ENCODE measurements at places on chromosomes 4 and X.

GRCh38 chrX:154295664-154296310 lies at the start of gene TKTL1:
Gene TKTL1, plus strand, starts transcription at chrX:154295795. Its CDS starts 65 bp downstream, at chrX:154295860.
- H3K27me3 ChIP-seq, result no peaks in the 10 kb centered on the region
- H3K4me1 ChIP-seq, result no peaks in the 10 kb centered on the region
- H3K36me3 ChIP-seq, result no peaks in the 10 kb centered on the region
- no peak for DNase-seq
- no peak within 1 kb of the TSS for H3K4me3 ChIP-seq

- H3K4me3 ChIP-seq, result peak overlapping the region; percentile 85
- H3K27ac ChIP-seq, result peak overlapping the region; percentile 92
- H3K36me3 ChIP-seq, result peaks cover 8% of the 10 kb centered on the region
- DNase-seq, result no peak
- no peaks in the 10 kb centered on the region for H3K27me3 ChIP-seq
Observed at GRCh38 chr4:163167333-163167626, 590 bp upstream of the NAF1 start.

GRCh38 chrX:105297041-105297440 lies 76.5 kb upstream of the TEX13A start:
- no peak overlapping the region for H3K4me3 ChIP-seq
- no peak for DNase-seq
- H3K27ac ChIP-seq, result no peak overlapping the region
- H3K36me3 ChIP-seq, result no peaks in the 10 kb centered on the region

GRCh38 chr4:163485589-163485988 lies 8.9 kb upstream of the TMA16 start:
- no peak overlapping the region for H3K4me3 ChIP-seq
- no peak overlapping the region for H3K27ac ChIP-seq
- no peaks in the 10 kb centered on the region for H3K27me3 ChIP-seq

- no peaks in the 10 kb centered on the region for H3K36me3 ChIP-seq
- no peak for DNase-seq
- no peak overlapping the region for H3K27ac ChIP-seq
- no peaks in the 10 kb centered on the region for H3K4me1 ChIP-seq
Observed at GRCh38 chrX:16903274-16904022, 33.3 kb upstream of the RBBP7 start.

DNA sequence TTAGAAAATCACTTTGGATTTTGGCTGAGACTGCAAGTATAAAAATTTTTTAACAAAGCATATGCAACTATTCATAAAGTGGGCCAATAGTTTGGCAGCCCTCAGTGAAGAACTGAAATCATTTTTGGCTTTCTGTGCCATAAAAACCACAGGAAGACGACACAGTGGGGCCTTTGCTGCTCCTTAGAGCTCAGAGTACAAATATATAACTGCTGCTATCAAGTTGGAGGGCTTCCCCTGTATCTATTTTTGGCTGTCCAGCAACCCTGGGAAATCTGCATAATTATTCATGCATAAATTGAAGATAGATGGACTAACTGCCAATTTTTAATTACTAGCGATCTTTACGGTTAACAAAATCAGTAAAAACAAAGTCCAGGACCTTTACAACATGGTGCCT lies 51.5 kb upstream of the FTHL17 start:
- H3K36me3 ChIP-seq, result peaks cover 4% of the 10 kb centered on the region
- H3K4me3 ChIP-seq, result no peak overlapping the region
- no peaks in the 10 kb centered on the region for H3K27me3 ChIP-seq
- H3K27ac ChIP-seq, result no peak overlapping the region
- DNase-seq, result no peak

DNA sequence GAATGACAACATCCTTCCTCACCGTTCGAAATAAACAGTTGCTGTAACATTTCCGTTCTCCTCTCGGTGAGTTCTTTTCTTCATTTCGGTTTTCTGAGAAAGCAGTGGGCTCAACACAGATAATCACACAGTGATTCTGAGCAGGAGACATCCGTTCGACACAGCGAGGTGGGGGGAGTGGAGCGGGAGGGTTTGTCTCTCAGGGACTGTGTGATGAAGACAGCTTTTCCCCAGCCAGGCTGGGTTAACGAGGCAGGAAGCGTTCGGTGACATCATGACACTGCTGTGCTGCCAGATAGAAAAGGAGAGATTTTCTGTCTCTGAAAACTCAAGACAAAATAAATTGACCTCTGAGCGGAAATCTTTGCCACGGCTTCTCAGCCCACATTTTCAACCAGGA lies 119.3 kb downstream of the CRLF2 start:
- no peaks in the 10 kb centered on the region for H3K27me3 ChIP-seq
- no peak overlapping the region for H3K4me3 ChIP-seq
- no peaks in the 10 kb centered on the region for H3K36me3 ChIP-seq
- H3K4me1 ChIP-seq, result no peaks in the 10 kb centered on the region

- no peaks in the 10 kb centered on the region for H3K27me3 ChIP-seq
- H3K4me1 ChIP-seq, result no peaks in the 10 kb centered on the region
- H3K36me3 ChIP-seq, result no peaks in the 10 kb centered on the region
- no peak overlapping the region for H3K4me3 ChIP-seq
- DNase-seq, result no peak
Observed at GRCh38 chr4:87853108-87853507, 20.3 kb downstream of the MEPE start.

DNA sequence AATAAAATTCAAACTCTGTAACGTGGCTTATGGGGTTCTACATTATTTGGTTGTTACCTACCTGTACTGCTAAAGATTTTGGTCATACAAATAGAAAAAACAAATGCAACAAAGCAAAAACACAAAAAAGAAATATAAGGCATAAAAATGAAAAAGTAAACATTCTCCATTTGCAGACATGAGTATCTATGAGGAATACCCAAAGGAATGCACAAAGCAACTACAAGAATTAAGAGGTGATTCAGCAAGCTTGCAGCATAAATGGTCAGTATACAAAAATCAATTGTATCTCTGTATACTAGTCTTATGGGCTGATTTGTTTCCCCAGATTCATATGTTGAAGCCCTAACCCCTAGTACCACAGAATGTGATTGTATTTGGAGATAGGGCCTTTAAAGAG lies 3.6 kb upstream of the PDE5A start:
- H3K27ac ChIP-seq, result no peak overlapping the region
- no peak overlapping the region for H3K4me3 ChIP-seq
- H3K36me3 ChIP-seq, result no peaks in the 10 kb centered on the region

DNA sequence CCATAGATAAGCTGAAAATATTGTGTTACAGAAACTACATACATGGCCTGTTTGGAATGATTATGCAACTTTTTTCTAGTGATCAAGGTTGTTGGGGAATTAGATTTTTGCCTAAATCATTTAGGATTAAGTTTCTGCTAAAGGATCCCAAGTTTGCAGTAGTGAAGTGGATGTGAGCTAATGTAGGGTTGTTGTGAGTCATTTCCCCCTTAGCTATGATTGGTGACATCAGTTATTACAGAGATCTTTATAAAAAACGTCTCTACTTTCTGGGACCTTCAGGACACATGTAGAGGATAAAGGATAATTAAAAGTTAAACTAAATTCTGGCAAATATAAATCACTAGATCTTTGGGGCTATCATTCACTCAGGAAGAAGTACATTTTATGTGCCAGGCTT lies 133.3 kb downstream of the GATB start:
- DNase-seq, result no peak
- H3K36me3 ChIP-seq, result no peaks in the 10 kb centered on the region
- no peaks in the 10 kb centered on the region for H3K27me3 ChIP-seq
- no peaks in the 10 kb centered on the region for H3K4me1 ChIP-seq
- no peak overlapping the region for H3K27ac ChIP-seq

- no peak for DNase-seq
- H3K27me3 ChIP-seq, result no peaks in the 10 kb centered on the region
- no peaks in the 10 kb centered on the region for H3K4me1 ChIP-seq
- H3K36me3 ChIP-seq, result no peaks in the 10 kb centered on the region
- no peak within 1 kb of the TSS for H3K27ac ChIP-seq
Observed at GRCh38 chr4:105551965-105552746, at the start of gene ARHGEF38. Gene ARHGEF38, plus strand, starts transcription at chr4:105552620. Its CDS starts 146 bp downstream, at chr4:105552766.

- H3K27me3 ChIP-seq, result no peaks in the 10 kb centered on the region
- no peak overlapping the region for H3K4me3 ChIP-seq
- no peaks in the 10 kb centered on the region for H3K4me1 ChIP-seq
Observed at GRCh38 chrX:138034136-138034535, 468.2 kb downstream of the ZIC3 start.

GRCh38 chr4:142083264-142083663 lies 446.9 kb downstream of the IL15 start:
- no peak overlapping the region for H3K27ac ChIP-seq
- H3K27me3 ChIP-seq, result no peaks in the 10 kb centered on the region
- no peaks in the 10 kb centered on the region for H3K4me1 ChIP-seq
- no peak overlapping the region for H3K4me3 ChIP-seq
- DNase-seq, result no peak
- H3K36me3 ChIP-seq, result no peaks in the 10 kb centered on the region

GRCh38 chr4:143431526-143432257 lies 81.8 kb upstream of the SMARCA5 start:
- H3K27me3 ChIP-seq, result no peaks in the 10 kb centered on the region
- no peak overlapping the region for H3K4me3 ChIP-seq
- no peaks in the 10 kb centered on the region for H3K4me1 ChIP-seq
- H3K27ac ChIP-seq, result no peak overlapping the region
- DNase-seq, result no peak

DNA sequence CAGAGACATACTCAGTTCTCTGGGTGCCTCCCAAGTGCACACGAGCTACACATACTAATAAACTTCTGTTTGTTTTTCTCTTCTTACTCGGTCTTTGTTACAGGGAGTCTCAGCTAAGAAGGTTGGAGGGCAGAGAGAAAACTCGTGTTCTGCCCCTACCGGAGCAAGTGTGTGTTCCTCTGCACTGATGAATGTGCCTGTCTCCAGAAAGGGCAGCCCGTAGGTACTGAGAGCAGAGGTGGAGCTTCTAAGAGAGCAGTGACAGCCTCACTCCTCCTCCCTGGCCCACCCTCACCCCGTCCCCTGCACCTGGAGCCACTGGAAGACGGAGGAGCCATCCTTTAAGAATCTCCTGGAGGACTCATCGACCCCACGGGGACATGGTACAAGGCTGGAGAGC lies 67.6 kb downstream of the MTNR1A start:
- H3K27me3 ChIP-seq, result no peaks in the 10 kb centered on the region
- H3K36me3 ChIP-seq, result no peaks in the 10 kb centered on the region
- DNase-seq, result no peak
- no peak overlapping the region for H3K4me3 ChIP-seq
- H3K4me1 ChIP-seq, result no peaks in the 10 kb centered on the region

GRCh38 chr4:8870647-8871416 lies 807 bp downstream of the HMX1 start:
- no peaks in the 10 kb centered on the region for H3K4me1 ChIP-seq
- DNase-seq, result no peak
- no peak overlapping the region for H3K4me3 ChIP-seq
- no peak overlapping the region for H3K27ac ChIP-seq

- H3K4me1 ChIP-seq, result no peaks in the 10 kb centered on the region
- H3K4me3 ChIP-seq, result no peak overlapping the region
- no peak for DNase-seq
- no peaks in the 10 kb centered on the region for H3K36me3 ChIP-seq
Observed at GRCh38 chr4:139841464-139842195, 176.0 kb downstream of the MGST2 start.

DNA sequence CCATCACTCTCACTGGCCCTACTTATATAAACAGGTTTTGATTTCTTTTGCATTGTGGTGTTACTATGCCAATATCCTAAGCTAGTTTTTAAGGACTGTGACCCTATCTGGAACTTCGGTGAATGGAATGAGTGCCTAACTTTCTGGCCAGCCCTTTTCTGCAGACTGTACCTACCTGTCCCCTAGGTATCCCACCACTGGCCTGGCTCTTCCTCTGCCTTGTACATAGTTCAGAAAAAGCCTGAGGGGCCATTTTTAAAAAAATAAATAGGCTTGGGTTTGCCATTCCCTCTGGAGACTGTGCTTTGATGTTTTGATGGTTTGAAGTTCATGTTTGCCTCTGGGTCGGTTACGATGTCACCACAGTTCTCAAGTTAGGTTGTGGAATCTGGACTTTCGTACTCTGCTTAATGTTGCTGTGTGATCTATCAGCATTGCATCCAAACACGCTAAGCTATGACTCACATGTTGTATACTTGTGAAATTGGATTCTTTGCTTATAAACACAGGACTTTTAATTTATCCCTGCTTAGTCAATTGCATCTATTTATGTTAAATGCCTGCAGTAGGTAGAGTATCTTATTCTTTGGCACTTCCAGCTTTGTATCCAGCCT lies 182.0 kb downstream of the ANKRD50 start:
- no peaks in the 10 kb centered on the region for H3K36me3 ChIP-seq
- peaks cover 5% of the 10 kb centered on the region for H3K4me1 ChIP-seq
- H3K27me3 ChIP-seq, result no peaks in the 10 kb centered on the region
- H3K4me3 ChIP-seq, result no peak overlapping the region

GRCh38 chrX:140431521-140431920 lies 73.3 kb downstream of the SOX3 start:
- H3K4me3 ChIP-seq, result no peak overlapping the region
- no peaks in the 10 kb centered on the region for H3K36me3 ChIP-seq
- no peak for DNase-seq

DNA sequence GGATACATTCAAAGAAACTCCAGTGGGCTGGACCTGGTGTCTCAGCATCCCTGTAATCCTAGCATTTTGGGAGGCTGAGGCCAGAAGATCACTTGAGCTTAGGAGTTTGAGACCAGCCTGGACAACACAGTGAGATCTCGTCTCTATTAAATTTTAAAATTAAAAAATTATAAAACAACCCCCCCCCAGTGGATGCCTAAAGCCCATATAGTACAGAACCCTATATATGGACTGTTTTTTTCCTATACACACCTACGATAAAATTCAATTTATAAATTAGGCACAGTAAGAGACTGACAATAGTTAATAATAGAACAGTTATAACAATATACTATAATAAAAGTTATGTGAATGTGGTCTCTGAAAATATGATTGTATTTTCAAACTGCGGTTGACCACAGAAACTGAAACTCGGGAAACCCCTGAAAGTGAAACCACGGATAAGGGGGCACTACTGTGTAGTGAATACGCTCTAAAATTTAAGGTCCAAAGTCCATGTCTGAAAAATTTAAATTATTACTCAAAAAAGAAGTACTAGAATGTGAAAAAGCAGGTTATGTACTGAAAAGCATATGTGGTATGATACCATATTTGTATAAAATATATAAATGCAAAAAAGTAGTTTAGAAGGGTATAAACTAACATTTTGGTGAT lies 2.0 kb downstream of the SMIM14 start:
- DNase-seq, result no peak
- H3K27ac ChIP-seq, result peak overlapping the region; percentile 96
- no peaks in the 10 kb centered on the region for H3K4me1 ChIP-seq
- peak overlapping the region; percentile 70 for H3K4me3 ChIP-seq
- no peaks in the 10 kb centered on the region for H3K27me3 ChIP-seq

- no peak overlapping the region for H3K4me3 ChIP-seq
- H3K27ac ChIP-seq, result no peak overlapping the region
- no peaks in the 10 kb centered on the region for H3K36me3 ChIP-seq
Observed at GRCh38 chr4:7076696-7077082, 8.8 kb upstream of the GRPEL1 start.
